ENCODE measurements at places on chromosomes 3 and 15.

DNA sequence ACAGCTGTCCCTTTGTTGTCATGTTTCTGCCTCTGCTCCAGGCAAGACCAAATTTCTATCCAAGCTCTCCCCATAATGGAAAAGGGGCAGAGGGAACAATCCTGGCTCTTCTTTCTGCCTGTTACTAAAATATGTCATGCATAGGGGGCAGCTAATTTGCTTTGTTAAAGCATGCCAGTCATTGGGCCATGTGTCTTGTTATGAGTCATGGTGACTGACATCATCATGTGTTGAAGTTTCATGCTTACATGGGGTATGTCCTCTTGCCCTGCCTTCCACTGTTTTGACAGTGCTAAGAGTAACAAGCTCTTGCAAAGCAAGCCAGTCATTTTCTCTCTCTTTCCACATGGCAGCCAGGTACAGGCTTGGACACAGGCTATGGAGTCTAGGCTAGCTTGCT lies 268.9 kb downstream of the GABRB3 start:
- DNase-seq, result no peak

DNA sequence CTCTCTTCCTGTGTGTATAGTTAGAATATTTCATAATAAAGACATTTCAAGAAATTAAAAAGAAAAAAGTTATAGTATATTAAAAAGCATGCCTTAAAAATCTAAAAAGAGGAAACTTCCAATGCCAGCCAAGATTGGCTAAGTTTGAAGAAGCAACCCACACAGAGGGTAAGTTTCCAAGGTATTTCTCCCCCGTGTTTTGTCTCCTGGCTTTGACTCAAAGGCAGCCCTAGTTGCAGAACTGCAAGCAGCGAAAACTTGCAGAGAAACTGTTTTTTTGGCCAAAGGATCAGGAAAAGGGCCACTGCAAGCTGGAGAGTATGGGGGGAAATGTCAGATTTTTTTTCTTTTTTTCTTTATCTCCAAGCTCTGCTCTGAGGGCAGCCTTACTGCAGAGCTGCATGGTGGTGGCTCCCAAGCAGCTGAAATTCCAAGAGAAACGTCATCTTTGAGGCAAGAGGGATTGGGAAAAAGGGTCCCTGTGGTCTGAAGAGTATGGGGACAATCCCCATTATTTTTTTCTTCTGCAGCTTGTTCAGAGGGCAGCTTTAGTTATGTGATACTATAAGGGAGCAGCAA lies 23.0 kb downstream of the HACL1 start:
- DNase-seq, result no peak

DNA sequence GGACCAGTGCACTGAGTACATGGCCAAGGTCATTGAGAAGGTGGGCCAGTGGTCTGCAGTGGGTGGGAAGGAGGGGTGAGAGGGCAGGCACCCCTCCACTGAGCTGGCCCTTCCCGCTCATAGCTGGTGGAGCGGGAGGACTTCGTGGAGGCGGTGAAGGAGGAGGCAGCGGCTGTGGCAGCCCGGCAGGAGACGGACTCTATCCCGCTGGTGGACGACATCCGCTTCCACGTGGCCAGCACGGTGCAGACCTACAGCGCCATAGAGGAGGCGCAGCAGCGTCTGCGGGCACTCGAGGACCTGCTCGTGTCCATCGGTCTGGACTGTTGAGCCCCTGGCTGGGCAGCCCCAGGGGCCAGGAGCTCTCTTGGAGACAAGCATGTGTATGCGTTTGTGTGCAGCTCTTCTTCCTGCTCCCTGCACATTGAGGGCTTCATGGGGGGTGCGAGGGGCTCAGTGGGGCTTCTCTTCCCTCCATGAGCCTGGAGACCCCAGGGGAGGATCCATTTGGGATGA lies 7.5 kb downstream of the ABTB1 start:
- DNase-seq, result no peak

- no peak for DNase-seq
These were observed 107.2 kb downstream of the CHST2 start for GRCh38 chr3:143226678-143227291.

GRCh38 chr3:126676919-126677705 lies 22.2 kb upstream of the TXNRD3 start:
- no peak for DNase-seq

DNA sequence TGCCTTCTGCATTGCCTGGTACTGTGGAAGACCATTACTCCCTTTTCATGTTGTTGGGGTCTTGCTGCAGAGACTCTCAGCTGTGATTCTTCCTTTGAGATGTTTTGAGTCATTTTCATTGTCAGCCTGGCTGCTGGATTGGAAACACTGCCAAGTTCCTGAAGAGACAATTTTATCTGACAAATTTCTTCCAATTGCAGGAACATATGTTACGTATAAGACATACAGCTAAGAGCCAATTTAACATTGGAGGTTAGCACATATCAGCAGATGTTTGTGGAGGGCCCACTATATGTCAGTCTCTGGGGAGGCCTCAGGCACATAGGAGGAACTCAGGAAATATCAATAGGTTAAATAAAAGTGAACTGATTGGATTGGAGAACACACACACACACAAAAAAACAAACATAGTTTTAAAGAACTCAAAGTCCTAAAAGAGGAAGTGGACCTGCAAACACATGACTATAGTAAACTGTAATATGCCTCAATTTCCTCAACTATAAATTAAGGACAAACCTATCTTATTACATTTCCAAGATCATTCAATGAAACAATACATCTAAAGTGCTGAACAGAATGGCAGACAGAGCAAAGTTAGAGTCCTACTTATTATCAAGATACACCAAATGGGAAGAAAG lies 172.3 kb downstream of the MYRIP start:
- DNase-seq, result no peak

DNA sequence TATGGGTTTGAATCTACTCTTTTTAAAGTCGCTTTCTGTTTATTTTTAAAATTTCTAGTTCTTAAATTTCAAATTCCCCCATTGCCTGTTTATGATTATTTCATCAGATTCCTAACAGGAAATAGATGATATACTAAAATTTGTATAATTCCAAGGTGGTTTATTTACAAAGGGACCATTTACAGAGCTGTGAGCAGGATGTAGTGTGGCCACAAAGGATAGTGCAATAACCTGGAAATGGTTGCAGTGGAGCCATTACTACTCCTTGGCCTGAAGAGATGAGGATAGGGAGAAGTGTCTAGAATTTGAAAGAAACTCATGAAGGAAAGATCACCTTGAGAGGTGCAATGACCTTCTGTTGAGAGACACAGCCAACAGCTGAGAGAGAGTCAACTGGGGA lies 58.5 kb upstream of the AP4E1 start:
- no peak for DNase-seq

DNA sequence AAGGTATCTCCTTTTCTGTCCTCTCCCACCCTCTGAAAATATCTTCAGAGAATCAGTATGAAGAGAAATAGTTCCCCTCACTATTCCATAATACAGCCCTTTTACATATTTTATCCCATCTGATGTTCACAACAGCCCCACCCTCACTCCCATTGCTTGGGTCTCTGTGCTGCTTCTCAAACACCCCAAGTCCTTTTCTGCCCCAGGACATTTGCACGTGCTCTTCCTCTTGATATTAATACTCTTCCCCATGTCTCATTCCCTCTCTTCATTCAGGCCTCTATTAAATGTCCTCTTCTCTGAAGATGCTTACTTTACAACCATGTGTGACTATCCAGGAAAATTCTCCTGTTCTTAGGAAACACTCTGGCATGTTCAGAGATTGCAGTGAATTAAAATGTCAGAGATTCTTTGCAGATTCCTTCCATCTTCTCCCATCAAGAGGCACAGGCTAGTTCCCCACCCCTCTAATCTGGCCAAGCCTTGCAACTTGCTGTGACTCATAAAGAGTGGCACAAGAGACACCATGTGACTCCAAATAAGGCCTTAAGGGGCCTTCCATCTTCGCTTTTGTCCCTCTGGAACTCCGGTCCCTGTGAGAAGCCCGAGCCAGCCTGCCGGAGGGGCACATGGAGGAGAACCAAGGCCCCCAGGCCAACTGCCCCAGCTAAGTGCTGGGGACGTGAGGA lies 128.5 kb downstream of the CHSY1 start:
- no peak for DNase-seq

DNA sequence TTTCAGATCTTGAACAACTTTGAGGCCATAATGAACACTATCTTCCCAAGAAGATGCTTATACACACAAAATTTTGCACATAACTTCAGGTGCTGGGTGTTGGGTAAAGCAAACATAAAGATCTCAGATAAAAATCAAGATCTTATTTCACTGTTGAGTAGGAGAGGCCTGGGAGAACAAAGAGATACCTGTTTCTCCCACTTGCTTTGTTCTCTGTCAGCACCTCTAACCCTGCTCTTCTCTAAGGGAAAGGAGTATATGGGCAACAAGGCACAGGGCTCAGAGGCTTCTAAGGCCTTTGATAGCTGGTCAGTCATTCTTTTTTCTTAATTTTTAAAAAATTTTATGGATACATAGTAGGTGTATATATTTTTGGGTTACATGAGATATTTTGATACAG lies 3.6 kb upstream of the GK5 start:
- DNase-seq, result no peak

DNA sequence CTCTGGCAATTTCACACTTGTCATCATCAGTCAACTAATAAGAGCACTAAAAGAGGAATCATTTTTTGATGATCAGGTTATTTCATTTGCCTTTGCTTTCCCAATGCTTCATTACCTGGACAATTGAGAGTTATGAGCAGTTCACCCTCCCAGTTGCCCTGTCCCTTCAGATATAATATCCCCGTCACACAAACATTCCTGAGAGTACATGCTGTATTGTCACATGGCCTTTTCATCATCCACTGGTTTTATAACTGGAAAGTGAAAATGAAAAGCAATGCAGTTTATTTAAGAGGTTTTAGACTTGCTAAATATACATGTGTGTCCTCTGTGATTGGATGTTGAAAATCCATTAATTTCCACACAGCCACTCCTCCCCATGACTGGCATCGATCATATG lies 9.0 kb downstream of the RORA start:
- no peak for DNase-seq

DNA sequence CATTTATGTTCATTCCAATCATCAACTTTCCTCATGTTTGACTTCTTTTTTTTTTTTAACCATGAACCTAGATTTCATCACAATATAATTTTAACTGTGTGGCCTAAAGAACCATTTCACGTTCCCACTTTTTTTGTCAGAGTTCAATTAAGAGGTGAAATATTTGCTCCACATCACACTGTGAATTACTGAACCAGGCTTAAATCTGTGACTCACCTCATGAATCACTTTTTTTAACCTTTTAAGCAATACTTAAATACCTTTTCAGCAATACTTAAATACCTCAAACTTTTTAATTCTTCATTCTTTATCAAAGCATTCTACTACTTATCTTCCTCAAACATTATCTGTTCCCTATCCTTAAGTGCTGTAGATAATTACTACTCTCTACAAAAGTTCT lies 137.6 kb downstream of the SI start:
- no peak for DNase-seq

DNA sequence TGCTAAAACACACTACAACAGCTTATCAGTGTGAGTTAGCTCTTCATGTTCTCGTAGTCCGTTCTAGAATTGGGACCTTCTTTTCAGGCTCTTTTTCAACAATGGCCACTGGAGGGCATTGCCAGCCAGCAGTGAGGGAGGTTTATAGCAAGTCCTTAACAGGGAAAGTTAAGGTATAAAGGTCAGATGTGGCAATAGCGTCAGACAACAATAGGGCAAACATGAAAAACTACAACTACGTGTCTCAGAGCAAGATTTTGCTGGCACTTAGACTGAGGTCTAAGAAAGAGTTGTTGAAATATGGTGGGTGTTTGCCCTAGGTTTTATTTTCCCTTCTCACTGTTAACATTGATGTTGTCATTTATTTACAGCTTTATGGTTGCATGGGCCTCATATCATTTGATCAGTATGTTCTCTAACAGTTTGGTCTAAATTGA lies 161.4 kb downstream of the GMNC start:
- DNase-seq, result no peak

DNA sequence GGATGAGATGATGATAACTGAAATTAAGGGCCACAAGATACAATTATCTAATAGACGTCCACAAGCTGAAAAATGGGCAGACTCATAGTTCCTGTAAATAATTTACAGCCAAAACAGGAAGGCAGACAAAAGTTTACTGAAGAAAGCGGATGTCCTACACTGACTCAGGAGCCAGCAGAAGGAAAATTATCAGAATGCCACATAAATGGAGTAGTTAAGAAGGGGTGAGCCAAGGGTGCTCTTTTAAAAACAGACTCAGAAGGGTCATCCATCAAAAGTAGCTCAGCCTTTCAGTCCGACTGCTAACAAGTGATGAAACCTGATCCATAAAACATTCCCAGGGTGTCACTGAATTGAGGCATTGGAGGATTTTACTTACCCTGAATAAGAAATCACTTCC lies 39.8 kb downstream of the TUSC7 start:
- no peak for DNase-seq

GRCh38 chr3:17724948-17725347 lies 17.5 kb downstream of the TBC1D5 start:
- no peak for DNase-seq

- DNase-seq, result no peak
These were observed 196.9 kb downstream of the CLSTN2 start for GRCh38 chr3:140131895-140132294.

GRCh38 chr15:39595338-39596221 lies 14.7 kb downstream of the THBS1 start:
- no peak for DNase-seq

DNA sequence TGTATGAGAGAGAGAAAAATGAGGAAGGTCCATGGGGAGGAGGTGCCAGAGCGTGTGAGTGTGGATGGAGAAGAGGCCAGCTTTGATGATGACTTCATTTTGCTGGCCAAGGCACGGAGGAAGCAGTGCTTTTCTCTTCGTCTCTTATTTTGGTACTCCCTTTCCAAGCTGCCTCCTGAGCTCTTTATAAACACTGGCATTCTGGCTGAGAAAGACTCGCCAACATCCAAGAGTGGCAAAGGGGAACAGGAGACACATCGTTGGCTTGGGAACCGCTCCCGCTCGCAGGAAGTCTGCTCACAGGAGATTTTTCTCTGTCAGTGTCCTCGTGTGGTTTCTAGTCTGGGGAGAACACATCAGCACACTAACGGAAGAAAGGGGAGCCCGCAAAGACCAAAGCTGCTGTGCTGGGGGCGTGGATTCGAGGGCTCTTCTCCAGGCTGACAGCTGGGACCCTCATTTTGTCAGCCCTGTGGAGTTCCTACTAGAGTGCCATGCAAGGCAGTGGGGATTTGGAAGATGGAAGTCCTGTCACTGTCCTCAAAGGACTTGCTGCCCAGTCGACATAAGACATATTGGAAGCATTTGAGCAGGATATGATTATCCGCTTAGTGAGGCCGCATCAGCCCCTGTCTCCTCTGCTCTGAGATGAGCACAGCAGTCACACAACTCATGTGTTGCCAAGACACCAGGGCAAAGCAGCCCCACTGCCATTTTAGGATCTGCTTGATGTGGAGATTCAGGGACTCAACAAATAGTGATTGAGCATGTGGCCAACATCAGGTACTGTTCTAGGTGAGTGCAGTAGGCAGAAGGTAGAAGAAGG lies 8.0 kb upstream of the SEMA4B start:
- DNase-seq, result no peak

All from activated T-cell treated with anti-CD3 and anti-CD28 coated beads for 48 hours (primary cell).